ENCODE measurements at places on chromosomes 4 and X.

DNA sequence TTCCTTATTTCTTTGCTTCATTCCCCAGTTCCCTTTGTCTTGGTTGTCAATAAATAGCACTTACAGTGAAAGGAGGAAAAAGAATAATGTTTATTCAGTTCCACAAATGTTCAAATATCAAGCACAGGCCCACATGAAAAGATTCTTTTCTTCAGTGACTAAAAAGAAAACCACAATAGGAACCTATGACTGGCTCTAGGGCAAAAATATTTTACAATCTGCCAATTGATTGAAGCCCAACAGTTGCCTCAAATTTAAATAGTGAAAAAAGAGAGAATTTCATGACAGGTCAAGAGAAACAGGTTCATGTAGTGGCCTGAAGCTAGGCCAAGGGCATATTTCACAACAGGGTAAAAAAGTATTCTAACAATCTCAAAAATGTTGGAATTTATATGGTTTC, 553.8 kb downstream of the CENPC start:
- DNase-seq = no peak

DNA sequence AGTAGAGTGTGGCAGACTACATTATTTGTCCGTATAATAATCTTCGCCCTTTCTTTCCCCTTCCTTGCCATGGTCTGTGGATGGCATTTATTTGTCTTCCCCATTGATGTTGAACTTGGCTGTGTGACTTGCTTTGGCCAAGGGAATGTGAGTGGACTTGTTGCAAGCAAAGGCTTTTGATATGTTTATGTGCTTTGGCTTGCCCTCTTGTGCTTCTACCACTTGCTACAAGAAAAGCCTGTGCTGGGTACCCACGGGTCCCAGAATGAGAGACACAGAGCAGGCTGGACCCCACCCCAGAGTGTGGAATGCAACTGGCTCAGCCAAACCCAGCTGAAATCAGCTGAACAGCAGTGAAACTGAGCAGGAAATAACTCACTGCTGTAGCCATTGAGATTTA, 63.0 kb downstream of the FAM184B start:
- no peak for DNase-seq

DNA sequence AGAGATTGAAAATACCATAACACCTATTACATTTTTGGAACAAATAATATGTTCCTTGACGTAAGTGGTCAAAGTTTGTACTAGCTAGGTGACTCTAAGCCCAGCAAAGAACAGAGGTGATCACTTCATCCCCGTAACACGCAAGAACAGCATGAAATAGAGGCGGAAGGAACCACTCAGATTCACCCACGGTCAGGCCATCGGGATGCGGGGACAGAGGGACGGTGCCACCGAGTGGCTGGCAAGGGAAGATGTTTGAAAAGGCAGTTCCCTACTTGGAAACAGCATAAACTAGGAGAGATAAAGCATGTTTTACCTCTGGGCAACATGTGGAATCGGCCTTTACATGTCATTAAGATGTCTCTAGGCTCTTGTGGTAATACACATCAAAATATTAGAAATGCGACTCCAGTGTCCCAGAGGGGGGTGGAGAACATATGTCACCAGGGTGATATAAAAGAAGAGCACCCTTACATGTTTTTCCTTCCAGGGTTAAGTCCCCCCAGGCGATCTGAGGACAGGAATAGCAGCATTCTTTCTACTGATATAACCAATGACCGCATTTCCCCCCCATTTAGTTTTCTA, 84.0 kb downstream of the PHKA2 start:
- peak; percentile 54 for DNase-seq

DNA sequence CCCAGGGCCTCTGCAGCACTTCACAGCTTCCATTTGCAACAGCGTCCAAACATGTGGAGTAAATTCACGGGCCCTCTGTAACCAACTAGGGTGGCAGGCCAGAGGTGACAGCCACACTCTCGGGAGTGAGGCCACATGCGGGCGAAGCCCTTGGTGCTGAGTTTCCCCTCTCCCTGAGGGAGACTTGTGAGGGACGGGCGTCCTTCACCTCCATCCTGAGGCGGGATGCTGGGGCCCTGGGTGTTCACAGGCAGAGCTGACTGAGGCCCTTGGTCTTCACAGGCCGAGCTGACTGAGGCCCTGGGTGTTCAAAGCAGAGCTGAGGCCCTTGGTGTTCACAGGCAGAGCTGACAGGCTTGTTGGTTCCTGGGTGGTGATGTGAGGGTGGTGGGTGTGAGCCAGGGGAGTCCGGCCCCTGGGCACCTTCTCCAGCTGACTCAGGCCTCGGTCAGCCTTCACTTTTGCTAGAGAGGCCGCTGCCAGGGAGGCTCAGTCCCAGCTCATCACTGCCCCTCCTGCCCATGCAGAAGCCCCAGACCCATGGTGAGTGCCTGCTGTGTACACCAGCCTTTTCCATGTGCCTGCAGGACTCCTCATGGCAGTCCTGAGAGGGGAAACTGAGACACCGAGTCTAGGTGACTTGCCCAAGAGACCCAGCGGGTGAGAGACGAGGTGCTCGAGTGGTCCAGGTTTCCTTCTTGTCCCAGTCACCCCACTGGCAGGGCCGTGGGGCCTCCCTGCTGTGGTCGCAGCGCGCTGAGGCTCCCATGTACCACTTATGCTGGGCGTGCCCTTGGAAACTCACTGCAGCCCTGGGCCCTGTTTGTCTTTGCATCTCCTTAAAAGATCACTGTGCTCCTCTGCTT, 8.5 kb downstream of the WFS1 start:
- no peak for DNase-seq

DNA sequence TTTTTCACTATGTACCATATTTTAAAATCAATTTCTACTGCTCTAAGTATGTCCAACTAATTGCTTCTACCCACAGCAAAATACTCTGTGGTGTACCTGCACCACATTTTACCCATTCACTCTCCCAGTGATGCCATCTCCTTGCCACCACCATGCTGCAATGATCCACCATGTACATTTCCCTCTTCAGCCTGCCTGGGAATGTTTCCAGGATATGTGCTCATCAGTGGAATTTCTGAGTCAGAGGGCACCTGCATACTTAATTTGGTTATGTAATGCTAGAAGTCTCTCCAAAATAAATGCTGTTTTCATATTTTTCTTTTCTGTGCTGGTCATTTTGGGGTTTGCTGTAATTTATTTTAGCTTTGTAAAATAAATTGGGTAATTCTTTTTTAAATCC, 33.2 kb upstream of the OCIAD2 start:
- DNase-seq = no peak

GRCh38 chrX:50082741-50083140, 118.1 kb downstream of the AKAP4 start:
- no peak for DNase-seq

DNA sequence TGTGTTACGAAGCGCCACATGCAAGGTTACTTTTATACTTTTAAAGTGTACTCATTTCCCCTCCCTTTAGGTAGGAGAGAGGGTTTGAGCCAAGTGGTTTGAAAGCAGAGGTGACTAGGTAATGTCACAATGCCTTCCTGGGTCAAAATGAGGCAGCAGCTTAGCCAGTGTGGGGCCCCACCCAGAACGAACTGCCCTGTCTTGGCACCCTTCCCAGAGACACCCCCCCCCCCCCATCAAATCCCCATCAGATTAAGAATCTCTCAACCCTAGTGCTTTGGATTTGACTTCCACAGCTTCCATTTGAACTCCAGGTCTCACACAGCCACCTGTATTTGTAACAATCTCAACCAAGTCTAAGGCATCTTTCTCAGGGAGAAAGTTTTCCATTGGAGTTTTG, 31.1 kb downstream of the BCOR start:
- DNase-seq = no peak

DNA sequence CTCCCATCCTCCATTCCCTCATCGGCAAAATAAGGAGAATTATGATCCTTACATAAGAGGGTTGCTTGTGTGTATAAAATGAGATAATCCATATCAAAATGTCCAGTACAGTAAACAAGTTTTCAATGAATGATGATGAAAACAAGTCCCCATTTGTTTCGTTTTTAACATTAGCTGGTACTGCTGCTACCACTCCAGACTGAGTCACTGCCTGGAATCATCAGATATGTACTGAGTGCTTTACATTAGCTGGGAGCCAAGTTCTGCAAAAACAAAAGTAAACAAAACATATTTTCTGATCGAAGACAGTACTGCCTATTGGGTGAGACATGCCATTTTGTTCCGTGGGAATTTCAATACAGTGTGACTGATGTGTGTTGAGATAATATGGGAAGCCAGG, 123.2 kb upstream of the IGFBP7 start:
- DNase-seq = no peak

DNA sequence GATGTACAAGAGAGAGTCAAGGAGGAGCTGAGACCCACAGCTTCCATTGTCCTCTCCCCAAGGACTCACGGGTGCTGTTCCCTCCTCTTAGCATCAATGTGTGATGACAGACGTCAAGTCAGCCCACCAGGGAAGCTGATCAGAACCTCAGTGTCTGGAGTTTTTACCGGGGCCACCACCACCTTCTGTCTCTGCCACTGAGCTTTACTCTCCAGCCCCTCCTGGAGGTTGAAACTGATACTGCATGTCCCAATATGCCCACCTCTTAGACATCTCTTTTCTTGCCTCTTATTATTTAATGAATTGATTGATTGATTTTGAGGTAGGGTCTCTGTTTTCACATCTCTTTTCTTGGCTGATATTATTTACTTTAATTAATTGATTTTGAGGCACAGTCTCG, 10.3 kb upstream of the AKAP17A start:
- peak; percentile 49 for DNase-seq

GRCh38 chr4:185654965-185655554, 119.8 kb upstream of the PDLIM3 start:
- DNase-seq = no peak

GRCh38 chr4:7180938-7181337, 11.4 kb upstream of the SORCS2 start:
- no peak for DNase-seq

DNA sequence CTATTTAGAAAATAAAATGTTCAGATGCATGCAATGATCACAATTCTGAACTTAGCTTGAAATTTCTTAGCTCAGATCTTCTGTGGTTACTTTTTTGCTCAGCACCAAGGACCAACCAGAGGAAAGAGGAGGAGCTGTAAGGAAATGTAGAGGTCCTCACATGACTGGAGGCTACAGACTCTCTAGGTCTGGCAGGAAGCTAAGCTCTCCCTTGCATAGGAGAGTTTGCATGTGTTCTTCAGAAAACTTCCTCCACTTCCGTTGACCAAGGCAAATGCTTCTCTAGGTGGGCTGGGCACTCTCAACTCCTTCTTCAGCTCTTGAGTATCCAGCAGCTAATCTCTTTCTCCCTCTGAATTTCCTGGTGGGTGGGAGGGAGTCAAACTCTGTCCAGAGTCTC, 119.6 kb downstream of the BTC start:
- DNase-seq = no peak

GRCh38 chr4:185966997-185967775, 101.8 kb upstream of the TLR3 start:
- no peak for DNase-seq
